ENCODE measurements at places on chromosomes 5 and 9.

DNA sequence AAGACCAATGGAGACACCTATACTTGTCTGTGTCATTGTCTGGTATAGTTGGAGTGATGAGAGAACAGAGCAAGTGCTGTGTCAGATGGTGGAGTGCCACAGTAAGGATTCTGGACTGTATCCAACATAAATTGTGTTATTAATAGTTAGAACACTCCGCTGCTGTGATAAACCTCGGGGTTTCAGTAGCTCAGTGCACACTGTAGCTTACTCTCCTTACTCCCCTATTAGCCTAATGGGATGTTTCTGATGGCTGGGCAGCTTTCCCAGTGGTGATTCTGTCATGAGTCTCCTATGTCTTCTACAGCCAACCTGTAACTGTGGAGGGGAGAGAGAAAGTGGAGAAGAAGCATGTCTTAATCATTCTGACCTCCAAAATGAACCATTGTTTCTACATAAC, 127.6 kb upstream of the PTCH1 start:
- DNase-seq: no peak

GRCh38 chr9:76911971-76912370, 6.1 kb upstream of the PRUNE2 start:
- DNase-seq: no peak

DNA sequence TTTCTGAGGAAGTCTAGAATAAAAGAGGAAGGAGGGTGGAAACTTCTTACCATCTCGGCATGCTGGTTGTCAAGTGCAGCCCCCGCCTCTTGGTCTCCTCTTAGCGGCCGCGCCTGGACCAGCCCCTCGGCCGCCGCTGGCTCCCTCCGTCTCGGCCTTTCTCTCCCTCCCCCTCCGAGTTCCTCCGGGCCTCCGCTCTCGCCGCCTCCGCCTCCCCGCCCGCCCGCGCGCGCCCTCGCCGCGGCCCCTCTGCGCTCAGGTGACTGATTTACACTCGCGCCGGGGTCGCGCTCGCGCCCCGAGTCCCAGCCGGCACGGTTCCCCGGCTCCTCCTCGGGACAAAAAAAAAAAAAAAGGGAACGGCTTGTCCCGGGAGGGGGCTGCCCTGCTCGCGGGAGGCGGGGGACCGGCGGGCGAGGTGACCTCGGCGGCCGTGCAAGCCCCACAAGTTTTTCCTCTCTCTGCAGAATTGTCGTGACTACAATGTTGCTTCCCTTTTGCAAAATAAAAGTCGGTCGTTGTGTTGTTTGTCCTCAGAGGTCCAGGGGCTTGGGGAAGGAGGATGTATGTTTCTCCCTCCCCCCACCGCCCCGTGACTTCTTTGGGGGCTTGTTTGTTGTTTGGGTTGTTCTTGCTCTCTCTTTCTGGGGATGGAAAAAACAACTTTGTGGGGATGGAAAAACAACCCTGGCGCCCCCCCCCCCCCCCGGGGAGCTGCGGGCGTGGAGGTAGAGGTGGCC, at the start of gene BNC2:
BNC2 (minus strand) TSS at position 75 of the 740 bp plus-strand sequence; CDS start at position 53, 22 bp downstream.
- no peak for DNase-seq

DNA sequence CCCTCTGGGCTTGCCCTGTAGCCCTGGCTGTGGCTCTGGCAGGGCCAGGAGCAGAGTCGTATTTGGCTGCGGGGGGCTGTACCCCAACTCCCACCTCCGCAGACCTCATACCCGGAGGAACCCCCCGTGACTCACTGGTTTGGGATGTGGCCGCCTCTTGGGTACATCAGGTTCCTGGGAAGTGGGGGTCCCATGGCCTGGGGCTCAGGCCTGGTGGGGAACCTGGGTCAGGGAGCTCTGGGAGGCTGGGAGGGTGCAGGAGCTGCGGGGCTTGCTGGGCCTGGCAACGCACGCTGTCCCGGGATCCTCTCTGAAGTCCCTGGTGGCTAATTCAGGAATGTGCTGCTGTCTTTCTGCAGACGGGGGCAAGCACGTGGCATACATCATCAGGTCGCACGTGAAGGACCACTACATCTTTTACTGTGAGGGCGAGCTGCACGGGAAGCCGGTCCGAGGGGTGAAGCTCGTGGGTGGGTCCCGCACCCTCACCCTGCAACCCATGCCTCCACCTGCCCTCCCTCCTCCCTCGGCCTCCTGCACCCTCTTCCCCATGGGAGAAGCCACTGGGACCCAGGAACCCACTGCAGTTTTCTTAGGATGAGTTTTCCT, 2.4 kb downstream of the LCN1 start:
- no peak for DNase-seq

GRCh38 chr5:64502196-64502595, 3.6 kb upstream of the RGS7BP start:
- no peak for DNase-seq

- DNase-seq: no peak
These were observed 132.8 kb upstream of the SHB start for GRCh38 chr9:38201844-38202243.

DNA sequence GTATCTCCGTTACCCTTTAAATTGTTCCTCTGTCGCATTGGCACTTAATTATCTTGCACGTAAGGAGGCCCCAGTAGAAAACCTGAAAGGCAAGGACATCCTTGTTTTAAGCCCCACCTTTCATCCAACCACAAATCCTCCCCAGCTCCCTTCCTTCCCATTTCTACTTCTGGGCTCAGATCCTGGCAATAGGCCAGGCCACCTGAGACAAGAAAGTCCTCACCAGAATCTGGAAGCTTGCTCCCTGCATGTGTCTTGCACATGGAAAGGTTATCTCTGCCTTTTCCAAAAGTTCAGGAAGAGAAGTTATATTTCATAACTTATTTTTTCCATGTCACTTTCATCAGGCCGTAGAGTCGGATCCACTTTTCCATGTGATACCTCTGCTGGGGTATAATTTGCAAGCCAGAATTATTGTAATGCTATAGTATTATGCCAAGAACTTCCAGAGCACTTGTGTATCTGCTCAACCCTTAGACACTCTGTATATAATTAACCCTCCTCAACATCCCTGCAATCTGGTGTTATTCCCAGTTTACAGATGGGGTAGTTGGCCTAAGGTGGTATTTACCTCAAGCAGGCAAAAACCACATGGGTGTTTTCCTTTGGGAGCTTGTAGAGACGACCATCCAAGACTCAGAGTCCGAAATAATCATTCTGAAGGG, 2.6 kb upstream of the SHB start:
- DNase-seq: no peak

DNA sequence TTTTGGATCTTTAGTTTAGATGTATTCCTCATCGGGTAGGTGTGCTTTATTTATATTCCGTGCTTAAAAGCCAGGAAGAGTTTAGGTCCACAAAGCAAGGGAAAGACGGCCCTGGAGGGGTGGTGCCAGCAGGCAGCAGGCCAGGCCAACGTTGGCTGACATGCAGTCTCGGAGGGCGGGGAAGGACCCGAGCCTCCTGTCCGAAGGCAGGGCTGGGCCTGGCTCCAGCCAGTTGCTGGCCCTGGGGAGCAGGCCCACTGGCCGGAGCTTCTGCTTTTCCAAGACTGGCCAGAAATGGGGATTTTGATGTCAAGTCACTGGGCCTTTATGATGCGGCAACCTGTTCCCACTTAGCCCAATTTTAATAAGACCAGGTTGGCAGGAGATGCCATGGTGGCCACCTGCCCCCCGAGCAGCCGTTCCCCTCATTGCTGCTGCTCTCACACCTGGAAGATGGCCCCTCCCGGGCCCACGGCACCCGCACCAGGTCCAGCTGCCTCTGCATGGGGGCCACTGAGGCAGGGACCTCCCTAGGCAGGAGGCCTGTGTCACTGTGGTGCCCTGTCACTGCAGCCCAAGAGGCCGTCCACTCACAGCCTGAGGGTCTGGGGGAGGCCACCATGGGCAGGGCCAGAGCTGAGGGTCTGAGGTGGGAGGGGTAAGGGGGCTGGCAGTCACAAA, 23.2 kb downstream of the LPCAT1 start:
- no peak for DNase-seq

DNA sequence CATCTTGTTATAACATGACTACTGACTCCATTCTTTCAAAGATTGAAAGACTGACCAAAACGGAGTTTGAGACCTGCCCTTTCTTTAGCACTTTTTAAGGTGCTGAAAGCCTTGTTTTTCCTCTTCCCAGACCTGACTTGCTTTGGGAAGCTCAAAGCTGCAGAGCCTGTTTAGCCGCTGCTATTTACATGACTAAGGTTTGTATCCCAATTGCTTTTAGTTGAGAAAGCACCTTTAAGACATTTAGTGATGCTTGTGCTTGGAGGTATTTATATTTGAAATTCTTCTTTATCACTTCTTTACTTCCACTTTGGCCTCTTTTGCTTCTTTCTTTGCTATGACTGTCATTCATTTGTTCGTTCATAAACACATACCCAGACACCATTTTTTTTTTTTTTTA, 182.6 kb upstream of the ELL2 start:
- no peak for DNase-seq

DNA sequence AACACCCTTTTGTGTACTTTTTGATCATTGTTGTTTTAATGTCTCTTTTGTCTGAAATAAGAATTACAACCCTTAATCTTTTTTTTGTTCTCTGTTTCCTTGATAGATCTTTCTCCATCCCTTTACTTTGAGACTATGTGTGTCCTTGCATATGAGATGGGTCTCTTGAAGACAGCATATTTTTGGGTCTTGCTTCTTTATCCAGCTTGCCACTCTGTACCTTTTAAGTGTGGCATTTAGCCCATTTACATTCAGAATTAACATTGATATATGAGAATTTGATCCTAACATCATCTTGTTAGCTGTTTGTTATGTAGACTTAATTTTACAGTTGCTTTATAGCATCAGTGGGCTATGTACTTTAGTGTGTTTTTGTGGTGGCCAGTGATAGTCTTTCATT, 382.5 kb downstream of the MED10 start:
- DNase-seq: no peak

DNA sequence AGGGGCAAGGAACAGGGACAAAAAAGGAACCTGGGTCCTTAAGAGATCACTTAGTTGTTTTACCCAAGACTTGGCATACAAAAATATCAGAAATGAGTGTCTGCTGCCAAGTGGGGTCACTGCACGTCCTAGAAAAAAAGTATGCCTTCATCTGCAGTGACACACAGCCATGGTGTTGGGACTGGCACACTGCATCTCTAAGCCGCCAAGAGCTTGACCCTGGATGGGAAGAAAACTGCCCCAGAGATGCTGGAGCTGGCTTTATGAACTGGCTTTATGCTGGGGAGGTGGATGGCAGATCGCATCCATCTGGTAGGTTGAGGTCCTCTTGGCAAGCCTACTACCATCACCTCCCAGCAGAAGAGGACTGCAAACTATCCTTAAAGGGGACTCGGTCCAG, 51.7 kb downstream of the IRF1 start:
- no peak for DNase-seq

- peak; percentile 84 for DNase-seq
These were observed 57.9 kb upstream of the IER5L start for GRCh38 chr9:129235931-129236331.

GRCh38 chr5:88602584-88602983, 280.4 kb downstream of the MEF2C start:
- no peak for DNase-seq

- DNase-seq: no peak
These were observed 416.6 kb downstream of the PLK2 start for GRCh38 chr5:58043032-58043945.

DNA sequence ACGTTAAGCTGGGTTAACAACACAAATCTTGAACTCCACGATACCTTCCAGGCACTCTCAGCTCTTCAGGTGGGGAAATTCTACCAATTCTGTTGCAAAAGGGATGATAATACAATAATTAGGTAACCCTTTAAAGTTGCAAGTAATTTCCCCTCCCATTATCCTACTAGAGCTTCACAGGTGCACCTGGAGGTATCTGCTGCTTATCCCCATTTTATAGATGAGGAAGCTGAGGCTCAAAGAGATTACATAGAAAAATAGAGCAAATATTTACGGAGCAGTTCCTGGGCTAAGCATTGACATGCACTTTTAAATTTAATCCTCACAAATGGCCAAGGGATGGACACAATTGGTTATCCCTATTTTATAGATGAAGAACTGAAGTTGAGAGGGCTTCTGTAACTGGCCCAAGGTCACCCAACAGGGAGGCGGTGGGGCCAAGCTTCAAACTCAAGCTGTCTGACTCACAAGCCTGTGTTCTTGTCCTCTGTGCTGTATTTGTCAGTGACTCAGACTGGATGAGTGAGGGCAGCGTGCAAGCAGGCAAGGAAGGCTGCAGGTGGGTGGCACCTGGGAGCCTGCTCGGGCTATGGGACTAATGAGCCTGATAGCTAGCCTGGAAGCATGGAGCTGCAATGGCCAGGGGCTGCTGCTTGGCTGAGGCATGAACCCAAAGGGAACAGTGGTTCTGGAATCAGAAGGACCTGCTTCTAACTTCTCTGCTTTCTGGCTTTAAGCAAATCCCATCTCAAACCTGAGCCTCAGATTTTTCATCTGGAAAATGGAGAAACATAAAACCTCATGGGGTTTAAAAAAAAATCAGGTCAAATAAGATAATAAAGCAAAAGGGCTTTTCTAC, 105.5 kb downstream of the PDE6A start:
- DNase-seq: no peak

- DNase-seq: no peak
These were observed 50.1 kb downstream of the MACROH2A1 start for GRCh38 chr5:135348918-135349317.

- no peak for DNase-seq
These were observed 373.3 kb downstream of the ARHGEF28 start for GRCh38 chr5:73999297-73999696.

DNA sequence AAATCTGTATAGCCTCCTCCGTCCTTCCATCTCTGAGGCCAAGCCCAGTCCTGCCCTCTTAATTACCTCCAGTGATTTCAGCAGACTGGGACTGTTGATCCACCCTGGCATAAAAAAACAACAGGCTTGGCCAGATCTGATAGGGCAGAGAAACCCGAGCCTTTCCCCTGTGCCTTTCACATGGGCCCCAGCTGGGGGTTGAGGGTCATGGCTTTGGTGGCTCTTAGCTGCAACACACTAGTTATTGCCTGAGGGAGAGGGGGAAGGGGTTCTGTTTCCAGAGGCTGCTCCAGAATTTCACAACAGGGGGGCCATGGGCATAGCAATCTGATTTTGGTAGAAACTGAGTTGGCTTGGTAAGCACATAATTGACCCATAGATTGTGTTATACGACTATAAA, 21.2 kb upstream of the PANK3 start:
- no peak for DNase-seq
